PC-9 (cell line): ENCODE measurements at places on chromosomes 3 and 15. TPM values are rescaled to one million over a fixed set of nuclear protein-coding genes. Genes with fewer than 3 reads are reported as not detected.

GRCh38 chr15:43276563-43277200, 10.0 kb upstream of the TGM5 start:
- no peaks in the 10 kb centered on the region for H3K27me3 ChIP-seq
- peaks cover 6% of the 10 kb centered on the region; the same call in 1 of the 2 replicates for H3K4me1 ChIP-seq
- no peaks in the 10 kb centered on the region for H3K36me3 ChIP-seq
- no peak overlapping the region for H3K4me3 ChIP-seq

DNA sequence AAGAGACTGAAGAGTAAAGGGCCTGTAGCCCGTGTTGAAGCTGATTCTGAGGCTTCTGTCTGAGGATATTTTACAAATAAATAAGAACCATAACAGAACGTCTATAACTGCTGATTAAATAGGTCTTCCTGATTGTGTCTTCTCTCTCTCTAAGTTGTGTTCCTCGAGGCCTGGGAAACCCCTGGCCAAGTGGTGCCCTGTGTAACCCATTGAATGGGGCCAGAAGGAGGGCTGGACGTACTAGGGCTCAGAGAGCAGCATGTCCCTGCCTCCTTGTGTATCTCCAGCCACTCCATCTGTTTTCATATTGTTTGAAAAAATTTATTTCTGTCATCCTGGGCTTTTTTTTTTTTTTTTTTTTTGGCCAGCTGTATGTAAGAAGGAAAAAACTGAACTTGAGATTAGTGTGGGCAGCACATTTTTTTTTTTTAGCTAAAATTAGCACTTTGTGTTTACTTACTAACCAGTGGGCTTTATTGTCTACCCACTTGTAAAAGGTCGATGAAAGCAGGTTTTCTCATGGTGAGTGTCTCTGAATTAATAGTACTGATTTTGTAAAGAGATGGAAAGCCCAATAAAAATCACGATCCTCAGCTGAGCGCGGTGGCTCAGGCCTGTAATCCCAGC, 10.7 kb downstream of the DHX30 start:
- H3K36me3 ChIP-seq = no peaks in the 10 kb centered on the region
- no peak overlapping the region for H3K27ac ChIP-seq
- no peak for DNase-seq
- H3K27me3 ChIP-seq = no peaks in the 10 kb centered on the region

Gene CDCP1
- 75.7 and 85.0 TPM in 2 replicates for total RNA-seq

Gene ATP8B4
- 0.20 and 0.60 TPM in 2 replicates for total RNA-seq

Gene UQCC5
- total RNA-seq = 13.3 and 16.5 TPM in 2 replicates
